ENCODE measurements at places on chromosomes 7 and 10. TPM values are rescaled to one million over a fixed set of nuclear protein-coding genes. Genes with fewer than 3 reads are reported as not detected.

DNA sequence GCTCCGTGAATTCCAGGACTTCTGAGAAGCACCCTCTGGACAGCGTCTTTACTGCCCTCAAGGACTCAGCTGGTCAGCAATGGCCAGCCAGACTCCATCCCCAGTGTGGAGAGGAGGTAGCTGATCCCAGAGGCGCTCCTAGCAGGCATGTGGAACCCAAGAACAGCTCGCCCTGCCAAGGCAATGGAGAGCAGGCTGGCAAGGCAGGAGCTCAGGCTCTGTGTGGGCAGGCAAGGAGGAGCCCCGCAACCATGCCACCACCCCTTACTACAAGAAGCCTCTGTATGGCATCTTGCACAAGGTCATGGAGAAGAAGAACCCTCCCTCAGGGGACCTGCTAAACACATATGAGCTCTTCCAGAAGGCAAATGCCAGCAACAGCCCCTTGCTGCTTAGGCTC, 34.4 kb upstream of the SGMS1 start:
- H3K4me1 ChIP-seq, result peaks cover 15% of the 10 kb centered on the region
- H3K27ac ChIP-seq, result no peak overlapping the region
- peaks cover 2% of the 10 kb centered on the region for H3K27me3 ChIP-seq
- H3K36me3 ChIP-seq, result no peaks in the 10 kb centered on the region

DNA sequence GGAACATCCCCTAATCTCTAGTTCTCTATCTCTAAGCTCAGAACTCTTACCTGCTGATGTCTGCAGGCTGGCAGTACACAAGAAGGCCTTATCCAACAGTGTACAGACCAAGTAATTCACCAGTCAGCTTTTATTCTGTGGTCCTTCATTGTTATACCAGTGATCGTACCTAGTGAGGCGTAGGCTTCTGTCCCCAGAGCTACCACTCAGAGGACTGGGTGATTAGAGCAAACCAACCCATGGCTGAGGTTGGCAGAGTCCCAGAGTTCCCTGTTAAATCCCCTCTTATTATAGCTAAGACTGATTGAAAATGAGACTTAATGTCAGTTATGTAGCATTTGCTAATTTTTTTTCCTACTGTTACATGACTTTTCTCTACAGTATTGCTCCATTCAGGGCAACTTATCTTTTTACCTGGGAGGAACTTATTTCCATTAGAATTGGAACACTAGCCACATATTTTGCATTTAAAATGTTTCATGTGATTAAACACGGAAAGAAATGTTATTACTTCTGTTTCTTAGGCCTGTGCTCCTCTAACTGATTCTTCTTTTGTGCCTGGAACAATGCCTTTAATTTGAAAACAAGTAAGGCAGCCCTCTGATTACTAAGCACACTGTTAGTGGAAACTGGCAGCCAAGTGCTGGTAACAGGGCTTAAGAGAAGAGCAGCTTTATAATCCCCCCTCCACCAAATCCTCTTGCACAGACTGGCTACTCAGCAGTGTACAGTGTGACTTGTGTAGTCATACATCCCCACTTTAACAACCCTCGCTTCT, 127.2 kb downstream of the LRRC4 start:
- peak overlapping the region; percentile 7 for H3K4me3 ChIP-seq
- peaks cover 9% of the 10 kb centered on the region for H3K36me3 ChIP-seq
- no peak for DNase-seq
- H3K27ac ChIP-seq, result peak overlapping the region; percentile 40
- peaks cover 74% of the 10 kb centered on the region for H3K4me1 ChIP-seq

DNA sequence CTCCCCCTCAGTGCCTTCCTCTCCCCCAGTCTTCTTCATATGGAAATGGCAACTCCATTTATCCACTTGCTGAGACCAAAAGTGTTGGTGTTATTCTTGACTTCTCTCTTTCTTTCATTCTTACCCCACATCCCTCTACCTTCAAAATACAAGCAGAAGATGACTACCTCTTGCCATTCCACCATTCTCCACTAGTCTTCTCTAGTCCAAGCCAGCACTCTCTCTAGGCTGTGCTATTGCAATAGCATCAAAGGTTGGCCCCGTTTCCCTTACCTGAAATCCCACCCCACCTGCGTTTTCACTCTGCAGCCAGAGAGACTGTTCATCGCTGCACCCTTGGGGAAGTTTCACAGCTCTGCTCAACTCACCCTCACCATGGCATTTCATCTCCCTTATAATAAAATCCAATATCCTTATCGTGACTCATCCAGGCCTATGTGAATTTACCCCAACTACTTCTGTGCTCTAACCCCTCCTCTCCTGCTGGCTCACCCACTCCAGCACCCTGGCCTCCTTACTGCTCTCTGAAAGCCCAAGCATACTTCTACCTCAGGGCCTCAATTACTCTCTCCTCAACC, 109.1 kb downstream of the LSM5 start:
- H3K4me3 ChIP-seq, result no peak overlapping the region
- DNase-seq, result no peak
- H3K27ac ChIP-seq, result no peak overlapping the region
- no peaks in the 10 kb centered on the region for H3K4me1 ChIP-seq

NPTX2 gene
- 0.44 TPM for total RNA-seq

ITPRID1 gene
- not detected for total RNA-seq

DNA sequence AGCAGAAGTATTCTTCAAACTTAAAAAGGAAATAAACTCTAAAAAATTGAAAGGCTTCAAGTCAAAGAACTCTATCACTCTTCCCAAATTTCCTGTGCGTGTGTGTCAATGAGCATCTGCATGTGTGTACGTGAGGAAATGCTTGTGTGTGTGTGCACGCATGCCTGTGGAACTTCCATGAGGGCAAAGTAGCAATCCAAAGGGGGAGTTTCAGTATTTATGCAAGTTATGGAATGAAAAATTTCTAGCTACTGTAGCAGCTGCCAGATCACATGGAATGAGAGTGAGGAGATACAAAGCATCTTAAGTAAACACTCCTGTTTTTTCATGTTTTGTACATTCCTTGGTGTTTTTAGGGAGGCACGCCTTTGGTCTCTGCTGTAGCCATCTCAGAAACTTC, 152.6 kb downstream of the RAPGEF5 start:
- H3K4me1 ChIP-seq, result peaks cover 44% of the 10 kb centered on the region
- H3K4me3 ChIP-seq, result peak overlapping the region; percentile 3
- DNase-seq, result no peak
- no peak overlapping the region for H3K27ac ChIP-seq
- H3K36me3 ChIP-seq, result peaks cover 50% of the 10 kb centered on the region

DNA sequence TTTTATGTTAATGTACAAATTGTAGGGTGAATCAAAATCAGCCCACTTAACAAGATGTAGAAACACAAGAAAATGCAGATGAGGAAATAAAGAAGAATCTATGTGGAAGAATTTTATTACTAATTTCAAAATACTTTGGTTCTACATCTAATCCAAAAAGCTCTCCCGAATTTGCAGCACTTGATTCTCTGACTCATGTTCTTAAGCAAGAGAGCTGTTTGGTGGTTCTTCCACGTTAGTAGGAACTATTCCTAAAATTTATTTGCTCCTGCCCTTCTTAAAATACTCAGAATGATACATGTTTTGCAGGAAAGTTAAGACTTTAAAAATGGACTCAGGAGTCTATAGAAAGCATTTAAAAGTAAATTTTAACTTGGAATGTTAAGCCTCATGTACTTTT, 91.8 kb downstream of the ZMYND11 start:
- DNase-seq, result no peak
- H3K4me1 ChIP-seq, result no peaks in the 10 kb centered on the region
- no peaks in the 10 kb centered on the region for H3K36me3 ChIP-seq
- no peaks in the 10 kb centered on the region for H3K27me3 ChIP-seq
- H3K4me3 ChIP-seq, result no peak overlapping the region
- H3K27ac ChIP-seq, result no peak overlapping the region

CYP26C1 gene
- 0.31 TPM for total RNA-seq

ADARB2 gene
- total RNA-seq, result 54.9 TPM

GRCh38 chr7:107946881-107947280, 55.9 kb downstream of the DLD start:
- peaks cover 43% of the 10 kb centered on the region for H3K4me1 ChIP-seq
- no peak overlapping the region for H3K4me3 ChIP-seq
- H3K27me3 ChIP-seq, result peaks cover 5% of the 10 kb centered on the region
- no peak for DNase-seq

STRA8 gene
- total RNA-seq, result not detected

DNA sequence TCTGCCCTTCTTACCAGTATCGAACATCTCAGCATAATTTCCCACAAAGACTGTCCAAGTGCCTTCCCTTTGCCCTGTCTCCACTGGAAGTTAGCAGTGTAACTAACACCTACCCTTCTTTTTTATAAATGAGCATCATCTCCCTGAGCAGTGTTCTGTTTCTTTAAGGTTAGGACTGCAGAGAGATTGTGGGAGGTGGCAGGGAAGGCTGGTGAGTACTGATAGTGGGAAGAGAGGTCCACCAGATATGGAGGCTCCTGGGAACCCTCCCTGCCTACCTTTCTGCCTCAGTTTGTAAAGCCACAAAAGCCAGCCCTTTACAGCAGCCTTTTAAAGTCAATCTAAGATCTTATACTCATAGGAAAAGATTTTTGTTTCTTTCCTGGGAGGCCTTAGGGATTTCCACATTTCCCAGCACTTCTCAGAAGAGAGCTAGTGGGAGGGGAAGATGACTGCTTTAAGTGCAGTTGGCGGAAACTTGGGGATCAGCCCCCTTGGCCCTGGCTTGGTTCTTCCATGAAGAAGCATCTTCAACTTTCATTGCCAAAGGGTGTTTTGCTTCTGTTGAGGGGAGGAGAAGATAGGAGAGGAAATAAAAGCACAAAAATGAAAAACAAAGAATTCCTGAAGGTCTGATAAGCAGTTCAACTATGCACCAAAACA, 36.6 kb upstream of the CALD1 start:
- peaks cover 29% of the 10 kb centered on the region for H3K4me1 ChIP-seq
- DNase-seq, result no peak
- peaks cover 2% of the 10 kb centered on the region for H3K27me3 ChIP-seq
- H3K27ac ChIP-seq, result no peak overlapping the region

DNA sequence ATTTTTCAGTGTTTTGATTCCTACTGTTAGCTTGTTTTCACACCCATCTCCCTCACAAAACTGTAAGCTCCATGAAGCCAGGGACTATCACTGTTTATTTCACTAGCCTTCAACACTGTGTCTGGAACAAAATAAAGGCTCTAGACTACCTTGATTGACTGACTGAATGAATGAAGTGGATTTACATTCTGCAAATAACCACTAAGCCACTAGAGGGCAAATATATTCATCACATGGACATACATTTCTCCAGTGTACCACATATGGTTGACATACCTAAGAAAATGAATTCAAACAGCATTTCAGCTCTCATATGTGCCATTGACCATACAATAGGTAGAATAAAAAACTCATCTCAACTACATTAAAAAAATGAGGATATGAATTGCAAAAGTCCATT, 185.9 kb downstream of the RAB11FIP2 start:
- H3K27ac ChIP-seq, result no peak overlapping the region
- no peak for DNase-seq
- H3K27me3 ChIP-seq, result no peaks in the 10 kb centered on the region
- H3K4me3 ChIP-seq, result no peak overlapping the region
- H3K4me1 ChIP-seq, result no peaks in the 10 kb centered on the region

GRCh38 chr10:77820349-77820748, 106.2 kb downstream of the DLG5 start:
- peaks cover 35% of the 10 kb centered on the region for H3K36me3 ChIP-seq
- H3K4me3 ChIP-seq, result no peak overlapping the region
- H3K27me3 ChIP-seq, result no peaks in the 10 kb centered on the region
- no peaks in the 10 kb centered on the region for H3K4me1 ChIP-seq
- H3K27ac ChIP-seq, result no peak overlapping the region
- DNase-seq, result no peak

GRCh38 chr7:149471289-149471953, 10.6 kb upstream of the ZNF777 start:
- peaks cover 55% of the 10 kb centered on the region for H3K36me3 ChIP-seq
- H3K4me1 ChIP-seq, result peaks cover 6% of the 10 kb centered on the region
- H3K27ac ChIP-seq, result no peak overlapping the region

CPA4 gene
- total RNA-seq, result not detected

DNAJC12 gene
- 2.6 TPM for total RNA-seq

- no peak overlapping the region for H3K27ac ChIP-seq
- peaks cover 7% of the 10 kb centered on the region for H3K4me1 ChIP-seq
- no peak for DNase-seq
- H3K4me3 ChIP-seq, result no peak overlapping the region
- H3K27me3 ChIP-seq, result peaks cover 12% of the 10 kb centered on the region
These were observed 23.0 kb upstream of the ZNF467 start for GRCh38 chr7:149796287-149796860.

GRCh38 chr10:21810582-21811244, 192.8 kb downstream of the DNAJC1 start:
- H3K27ac ChIP-seq, result no peak overlapping the region
- peaks cover 16% of the 10 kb centered on the region for H3K4me1 ChIP-seq
- H3K27me3 ChIP-seq, result no peaks in the 10 kb centered on the region
- no peak for DNase-seq

DNA sequence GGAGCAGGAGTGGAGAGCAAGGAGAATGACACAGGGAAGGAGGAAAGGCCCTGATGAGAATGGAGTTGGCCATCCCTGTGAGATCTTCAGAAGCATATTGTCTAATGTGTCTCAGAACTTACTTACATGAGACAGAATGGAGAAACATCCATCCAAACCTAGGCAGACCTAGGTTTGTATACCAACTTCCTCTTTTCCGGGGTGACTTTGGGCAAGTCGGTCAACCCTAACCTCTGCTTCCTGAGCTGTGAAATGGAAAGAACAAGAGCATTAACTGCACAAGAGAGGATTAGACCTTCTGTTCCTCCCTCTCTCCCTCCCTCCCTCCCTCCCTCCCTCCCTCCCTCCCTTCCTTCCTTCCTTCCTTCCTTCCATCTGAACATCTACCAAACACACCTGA, 4.5 kb downstream of the GHRHR start:
- H3K4me1 ChIP-seq, result peaks cover 9% of the 10 kb centered on the region
- peaks cover 4% of the 10 kb centered on the region for H3K36me3 ChIP-seq
- peaks cover 9% of the 10 kb centered on the region for H3K27me3 ChIP-seq
- H3K4me3 ChIP-seq, result no peak overlapping the region

DNA sequence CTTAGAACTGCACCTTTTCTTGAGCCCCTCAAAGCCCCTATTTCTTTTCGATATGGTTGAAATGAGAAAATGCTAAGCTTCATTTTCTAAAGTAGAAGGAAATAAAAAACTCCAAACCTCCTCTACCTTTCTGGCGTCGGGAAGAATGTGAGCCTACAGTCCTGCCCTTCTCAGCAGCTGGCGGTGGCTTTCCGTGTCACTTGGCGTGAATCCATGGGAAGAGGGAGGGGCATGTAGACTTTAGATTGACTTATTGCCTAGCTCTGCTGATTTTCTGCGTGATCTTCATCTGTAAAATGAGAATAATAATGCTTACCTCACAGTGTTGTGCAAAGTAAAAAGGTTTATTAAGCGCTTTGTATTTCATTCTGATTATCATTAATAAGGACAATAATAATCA, 35.0 kb downstream of the PRR15 start:
- DNase-seq, result no peak
- H3K36me3 ChIP-seq, result no peaks in the 10 kb centered on the region
- H3K27me3 ChIP-seq, result no peaks in the 10 kb centered on the region
- no peak overlapping the region for H3K27ac ChIP-seq

GRCh38 chr10:117399341-117400196, 24.3 kb upstream of the PDZD8 start:
- peaks cover 4% of the 10 kb centered on the region for H3K4me1 ChIP-seq
- DNase-seq, result no peak
- no peaks in the 10 kb centered on the region for H3K36me3 ChIP-seq
- peaks cover 2% of the 10 kb centered on the region for H3K27me3 ChIP-seq

- no peak for DNase-seq
- peaks cover 28% of the 10 kb centered on the region for H3K4me1 ChIP-seq
- H3K36me3 ChIP-seq, result peaks cover 17% of the 10 kb centered on the region
- H3K27me3 ChIP-seq, result no peaks in the 10 kb centered on the region
- H3K4me3 ChIP-seq, result no peak overlapping the region
- H3K27ac ChIP-seq, result no peak overlapping the region
These were observed 9.6 kb downstream of the INSYN2A start for GRCh38 chr10:127186813-127187212.
